ENCODE measurements at places on chromosomes 2 and 18.

DNA sequence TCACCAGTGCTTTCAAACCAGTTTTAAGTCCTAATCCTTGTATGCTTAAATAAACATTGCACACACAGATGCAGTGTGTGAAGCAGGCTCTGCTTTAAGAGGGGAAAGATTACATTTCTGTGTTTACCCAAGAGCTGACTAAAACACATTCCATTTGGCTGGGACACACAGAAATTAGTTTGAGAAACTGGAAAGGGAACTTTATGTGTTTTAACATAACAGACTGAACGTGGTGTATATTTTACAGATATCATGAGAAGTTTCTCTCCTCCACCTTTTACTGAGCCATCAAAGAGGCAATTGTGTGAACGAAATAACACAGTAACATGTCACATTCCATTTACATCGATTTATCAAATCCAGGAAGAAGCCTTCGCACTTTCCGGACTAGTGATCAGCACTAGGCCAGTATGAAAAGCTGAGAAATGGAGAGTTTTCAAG, 121.8 kb downstream of the MAIP1 start:
- DNase-seq, result no peak

DNA sequence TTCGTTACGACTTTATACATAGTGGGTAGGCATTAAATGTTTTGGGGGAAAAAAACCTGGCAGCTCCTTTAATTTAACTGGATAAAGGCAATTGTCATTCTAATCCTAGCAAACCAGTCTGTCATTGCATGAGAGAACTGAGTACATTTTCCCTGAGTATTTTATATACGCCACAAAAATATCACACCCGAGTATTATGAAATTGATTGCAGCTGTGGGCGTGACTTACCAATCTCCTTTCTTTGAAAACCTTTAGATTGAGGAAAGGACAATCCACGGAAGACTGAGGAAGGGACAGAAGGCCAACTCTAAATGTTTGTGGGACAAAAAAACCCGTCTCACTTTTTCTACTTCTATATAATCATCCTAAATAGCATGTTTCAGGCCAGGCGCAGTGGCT, 9.0 kb downstream of the TM4SF20 start:
- DNase-seq, result no peak

- DNase-seq, result no peak
These were observed 774.3 kb upstream of the TMEFF2 start for GRCh38 chr2:192969055-192969454.

DNA sequence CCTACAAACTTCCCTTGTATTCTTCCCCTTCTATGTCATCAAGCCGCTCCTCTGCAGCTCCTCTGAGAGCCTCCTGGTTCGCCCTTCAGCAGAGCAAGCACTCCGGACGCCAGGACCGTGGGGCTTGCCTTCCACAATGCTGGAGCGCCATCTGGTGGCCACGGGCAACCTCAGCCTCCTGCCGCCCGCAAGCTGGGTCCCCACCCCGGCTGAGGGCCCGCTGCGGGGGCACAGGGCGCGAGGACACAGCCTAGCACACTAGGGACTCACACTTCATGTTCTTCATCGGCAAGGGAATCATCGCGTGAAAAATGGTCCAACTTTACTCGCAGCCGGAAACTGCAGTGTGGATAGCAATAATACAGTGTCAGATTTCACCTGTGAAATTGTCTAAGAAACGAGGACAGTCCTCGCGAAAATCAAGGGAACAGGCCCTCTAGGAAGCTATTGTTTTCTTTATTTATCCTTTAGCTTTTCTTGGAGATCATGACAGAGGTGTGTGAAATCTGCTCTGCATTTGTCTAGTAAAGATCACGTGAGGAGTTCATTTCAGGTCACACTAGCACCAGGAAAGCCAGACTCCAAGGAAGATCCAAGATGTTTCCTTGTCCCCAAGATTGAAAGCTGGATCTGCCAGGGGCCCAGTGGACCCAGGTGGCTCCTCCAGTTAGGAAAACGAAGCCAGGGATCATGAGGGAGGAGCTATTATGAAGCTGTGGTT, 5.8 kb downstream of the PRLH start:
- peak; percentile 86 for DNase-seq

GRCh38 chr2:7329465-7329864, 412.3 kb downstream of the RNF144A start:
- DNase-seq, result no peak

GRCh38 chr2:23629772-23630480, 244.9 kb downstream of the KLHL29 start:
- no peak for DNase-seq

DNA sequence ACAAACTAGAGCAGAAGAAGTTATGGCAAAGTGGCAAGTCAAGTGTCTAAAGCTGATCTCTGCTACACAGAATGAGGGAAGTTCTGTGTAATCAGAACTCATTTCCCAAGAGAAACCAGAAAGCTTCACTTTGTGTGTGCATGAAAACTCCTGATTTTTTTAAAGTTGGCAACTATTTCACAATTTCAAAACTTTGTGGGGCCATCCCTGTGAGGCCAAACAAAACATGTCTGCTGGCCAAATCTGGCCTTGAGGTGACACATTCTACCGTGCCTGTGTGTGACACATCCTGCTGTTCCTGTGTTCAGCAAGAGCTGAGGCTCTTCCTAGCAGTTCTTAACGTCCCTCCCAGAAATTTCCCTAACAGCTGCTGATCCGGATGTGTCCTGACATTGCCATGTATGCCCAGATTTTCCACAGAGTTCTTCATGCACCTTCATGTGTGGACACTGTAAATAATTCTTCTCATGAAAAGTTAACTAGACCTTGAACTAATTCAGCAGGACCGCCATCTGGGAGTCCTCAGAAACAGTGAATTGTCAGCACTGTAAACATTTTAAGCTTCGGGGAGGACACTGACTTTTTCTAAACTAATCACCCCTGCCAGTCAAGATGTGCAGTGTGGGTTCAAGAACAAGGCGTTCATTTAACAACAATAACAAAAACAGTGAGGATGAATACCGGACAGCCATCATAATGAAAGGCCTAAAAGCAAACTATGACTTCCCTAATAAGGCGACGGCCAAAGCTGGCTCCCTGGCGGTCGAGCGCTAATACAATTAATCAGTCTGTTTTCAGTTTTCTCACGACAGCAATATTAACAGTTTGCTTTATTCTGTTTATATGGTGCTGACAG, 99.0 kb downstream of the PLEKHM3 start:
- DNase-seq, result no peak

- peak; percentile 32 for DNase-seq
These were observed at the start of gene ARL4C for GRCh38 chr2:234496835-234497593. TSS of gene ARL4C (minus strand) at chr2:234497081. CDS start at chr2:234496586, 495 bp downstream.

DNA sequence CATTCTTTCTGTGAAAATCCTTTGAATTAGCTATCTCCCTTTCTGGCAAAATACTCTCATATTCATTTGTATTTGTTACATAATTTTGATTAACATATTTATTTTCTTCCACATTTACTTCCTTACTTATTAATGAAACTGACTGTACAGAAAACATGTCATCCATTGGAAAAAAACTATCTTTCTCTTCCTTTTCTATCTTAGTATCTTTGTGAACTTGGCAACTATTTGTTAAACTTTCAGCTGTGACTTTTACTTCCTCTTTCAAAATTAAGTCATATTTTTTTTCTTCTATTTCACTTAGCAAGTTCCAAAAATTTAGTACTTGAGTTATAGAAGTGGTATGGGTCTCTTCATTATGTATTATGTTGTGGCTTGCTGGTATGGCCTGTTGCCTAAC, 2.6 kb downstream of the RAD51AP2 start:
- no peak for DNase-seq

DNA sequence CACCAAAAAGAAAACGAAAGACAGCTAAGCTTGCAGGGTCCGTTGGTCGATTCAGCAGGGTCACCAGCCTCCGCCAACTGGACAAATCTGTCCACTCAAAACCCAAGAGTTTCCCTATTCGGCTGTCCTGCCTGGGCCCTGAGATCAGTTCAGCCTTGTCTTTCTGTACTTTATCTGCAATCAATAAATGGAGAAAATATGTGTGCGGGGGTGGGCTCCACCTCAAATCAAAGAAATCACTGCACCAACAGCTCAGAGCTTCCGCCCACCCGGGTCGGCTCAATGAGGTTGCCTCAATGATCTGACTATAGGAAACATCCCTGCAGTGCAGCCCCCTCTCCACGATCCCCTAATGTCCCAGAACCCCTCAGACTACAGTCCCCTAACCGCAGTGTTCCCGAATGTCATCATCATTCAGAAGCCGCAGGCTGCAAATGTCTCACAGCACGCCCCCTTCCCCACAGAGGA, 447 bp downstream of the GGCX start:
- no peak for DNase-seq

- DNase-seq, result no peak
These were observed 48.1 kb downstream of the COBLL1 start for GRCh38 chr2:164793529-164793928.

DNA sequence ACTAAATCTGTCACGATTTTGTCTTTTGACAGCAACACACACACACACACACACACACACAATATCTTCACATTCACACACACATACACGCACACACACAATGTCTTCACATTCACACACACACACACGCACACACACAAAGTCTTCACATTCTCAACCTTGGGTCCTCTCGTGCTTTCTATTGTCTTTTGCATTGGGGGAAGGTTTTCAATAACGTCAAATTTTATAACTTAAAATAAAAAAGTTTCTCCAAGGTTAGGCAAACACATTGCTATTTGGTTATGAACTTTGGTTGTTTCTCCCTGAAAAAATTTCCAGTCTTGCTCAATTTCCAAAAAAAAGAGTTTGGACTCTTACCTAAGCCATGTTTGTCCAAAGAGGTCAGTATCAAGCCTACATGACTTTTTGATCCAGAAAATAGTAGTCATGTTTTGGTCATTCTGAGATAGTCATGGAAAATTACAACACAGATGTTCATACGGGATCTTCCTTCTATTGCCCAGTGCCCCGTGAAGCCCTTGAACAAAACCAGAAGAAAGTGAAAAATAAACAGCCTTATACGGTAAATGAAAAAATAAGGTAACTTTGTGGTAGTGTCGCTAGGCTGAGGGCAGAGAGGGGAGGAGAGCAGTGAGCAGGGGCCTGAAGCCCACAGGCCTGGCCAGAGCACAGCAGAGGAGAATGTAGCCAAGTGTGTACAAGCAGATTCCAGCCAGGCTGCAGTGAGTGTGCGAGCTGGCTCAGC, 542.8 kb upstream of the ID2 start:
- no peak for DNase-seq

DNA sequence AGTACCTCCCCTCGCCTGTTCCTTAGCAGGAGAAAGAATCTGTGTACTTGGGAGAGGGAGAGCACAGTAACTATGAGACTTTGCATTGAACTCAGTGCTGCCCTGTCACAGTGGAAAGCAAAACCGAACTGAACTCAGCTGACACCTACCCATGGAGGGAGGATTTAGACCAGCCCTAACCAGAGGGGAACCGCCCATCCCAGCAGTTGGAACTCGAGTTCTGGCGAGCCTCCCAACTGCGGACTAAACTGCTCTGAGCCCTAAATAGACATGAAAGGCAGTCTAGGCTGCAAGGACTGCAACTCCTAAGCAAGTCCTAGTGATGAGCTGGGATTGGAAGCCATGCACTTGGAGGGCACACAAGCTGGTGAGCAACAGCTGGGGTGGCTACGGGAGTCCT, 110.4 kb downstream of the GRB14 start:
- no peak for DNase-seq

- DNase-seq, result no peak
These were observed 72.9 kb upstream of the APCDD1 start for GRCh38 chr18:10381516-10381915.

- DNase-seq, result peak; percentile 94
These were observed at the start of gene GGCX for GRCh38 chr2:85561280-85562212. TSS of gene GGCX (minus strand) at chr2:85561493. CDS start at chr2:85561428, 65 bp downstream.

GRCh38 chr2:238082827-238083226, 17.3 kb upstream of the ESPNL start:
- DNase-seq, result no peak

DNA sequence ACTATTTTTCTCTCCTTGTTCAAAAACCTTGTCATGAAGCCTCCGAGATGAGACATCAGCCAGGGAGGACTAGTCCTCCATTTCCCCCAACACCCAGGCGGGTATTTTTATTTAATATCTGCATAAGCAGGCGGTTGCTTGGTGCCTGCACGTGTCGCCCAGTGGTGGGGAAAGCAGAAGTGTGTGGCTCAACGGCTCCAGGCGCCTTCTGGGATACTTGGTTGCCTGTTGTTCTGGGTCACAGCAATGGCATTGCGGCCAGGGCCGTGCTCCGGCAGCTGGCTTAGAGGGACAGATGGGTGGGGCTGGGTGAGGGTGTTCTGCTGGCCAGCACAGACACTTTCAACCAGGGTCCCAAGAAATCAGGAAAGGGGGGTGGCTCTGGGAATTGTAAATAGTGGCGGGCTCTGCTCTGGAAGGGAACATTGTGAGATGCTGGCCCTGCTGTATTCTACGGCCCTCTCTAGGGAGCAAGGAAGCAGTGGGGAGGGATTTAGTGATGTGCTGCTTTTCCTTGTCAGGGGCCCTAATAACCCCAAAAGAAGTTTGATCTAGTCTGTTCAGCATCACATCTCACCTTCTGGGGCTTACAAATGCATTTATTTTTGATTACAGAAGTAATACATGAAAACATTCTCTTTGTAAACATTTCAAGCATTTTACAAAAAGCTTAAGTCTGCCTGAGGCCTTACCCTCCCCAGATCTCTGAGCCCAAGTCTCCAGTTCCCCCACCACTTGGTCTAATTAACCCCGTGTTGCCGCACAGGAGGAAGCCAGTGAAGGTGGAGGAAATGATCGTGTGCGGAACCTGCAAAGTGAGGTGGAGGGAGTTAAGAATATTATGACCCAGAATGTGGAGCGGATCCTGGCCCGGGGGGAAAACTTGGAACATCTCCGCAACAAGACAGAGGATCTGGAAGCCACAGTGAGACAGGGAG, 1.1 kb downstream of the VAMP8 start:
- DNase-seq, result no peak

DNA sequence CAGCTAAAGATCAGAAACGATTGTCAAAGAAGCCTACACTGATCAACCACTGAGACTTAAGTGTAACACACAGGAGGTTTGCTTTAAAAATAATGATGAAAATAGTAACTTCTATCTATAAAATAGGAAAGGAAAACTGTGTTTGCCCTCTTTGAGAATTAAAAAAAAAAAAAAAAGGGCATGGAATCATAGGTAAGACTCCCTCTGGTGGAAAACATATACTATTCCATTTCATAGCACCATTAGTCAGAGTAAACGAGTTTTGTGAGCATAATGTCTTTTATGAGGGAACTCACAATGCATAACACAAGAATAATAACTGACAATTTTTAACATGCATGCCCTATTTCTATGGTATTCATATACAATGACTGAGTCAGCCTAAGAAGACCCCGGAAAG, 36.3 kb downstream of the SLC35F5 start:
- DNase-seq, result no peak

DNA sequence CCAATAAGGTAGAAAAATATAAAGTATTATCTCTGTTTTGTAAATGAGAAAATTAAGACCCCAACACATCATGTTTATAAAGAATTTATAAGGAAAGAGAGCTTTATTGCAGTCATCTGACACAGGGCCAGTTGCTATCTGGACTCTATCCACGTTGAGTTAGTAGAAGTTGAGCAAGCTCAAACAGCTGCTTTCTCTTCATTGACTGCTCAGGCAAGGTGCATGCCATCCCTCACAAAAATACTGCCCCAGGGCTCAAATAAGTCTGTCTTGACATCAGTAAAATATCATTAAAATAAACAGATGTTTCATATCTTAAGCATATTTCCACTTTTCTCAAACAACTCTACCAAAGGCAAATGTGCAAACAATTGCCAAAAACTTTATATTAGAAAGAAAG, 14.8 kb downstream of the COL5A2 start:
- DNase-seq, result no peak

GRCh38 chr2:74457129-74457548, 1.1 kb upstream of the WBP1 start:
- DNase-seq, result no peak

Measured in stimulated activated CD4-positive, alpha-beta T cell treated with anti-CD3 and anti-CD28 coated beads, Interleukin-4, amount 100 ng/mL, for 48 hours (primary cell).